ENCODE measurements at places on chromosomes 2 and 18. TPM values are rescaled to one million over a fixed set of nuclear protein-coding genes. Genes with fewer than 3 reads are reported as not detected.

DNA sequence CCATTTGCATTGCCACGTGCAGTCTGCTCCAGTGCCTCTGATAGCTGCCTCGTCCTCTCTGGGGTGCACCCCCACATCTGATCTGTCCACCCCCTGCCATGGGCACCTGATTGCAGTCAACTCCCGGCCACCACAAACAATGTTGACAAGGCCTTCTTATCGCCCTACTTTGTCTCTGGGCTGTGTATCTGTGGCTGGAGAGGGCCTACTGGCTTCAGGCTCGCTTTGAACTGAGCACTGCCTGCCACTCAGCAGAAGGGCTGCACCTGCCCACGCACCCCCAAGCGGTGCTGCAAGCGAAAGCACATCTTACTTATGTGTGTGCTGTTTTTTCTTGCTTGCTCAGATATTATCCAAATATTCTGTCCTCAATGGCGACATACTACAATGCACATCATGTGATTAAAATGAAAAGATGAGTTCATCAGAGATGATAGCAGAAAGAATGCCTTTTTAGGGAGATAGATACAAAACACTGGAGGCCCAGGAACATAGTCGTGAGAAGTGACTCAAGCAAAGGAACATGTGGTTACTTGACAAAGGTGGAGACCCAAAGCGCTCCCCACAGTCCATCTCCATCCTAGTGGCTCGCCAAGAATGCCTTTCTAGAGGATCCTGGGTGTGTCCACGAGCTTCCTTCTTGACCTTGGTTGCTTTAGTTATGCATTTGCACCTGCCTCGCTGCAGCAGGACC, 28.8 kb downstream of the FBLN7 start:
- no peak for DNase-seq

MBP gene
- total RNA-seq = 46.2 TPM

DNA sequence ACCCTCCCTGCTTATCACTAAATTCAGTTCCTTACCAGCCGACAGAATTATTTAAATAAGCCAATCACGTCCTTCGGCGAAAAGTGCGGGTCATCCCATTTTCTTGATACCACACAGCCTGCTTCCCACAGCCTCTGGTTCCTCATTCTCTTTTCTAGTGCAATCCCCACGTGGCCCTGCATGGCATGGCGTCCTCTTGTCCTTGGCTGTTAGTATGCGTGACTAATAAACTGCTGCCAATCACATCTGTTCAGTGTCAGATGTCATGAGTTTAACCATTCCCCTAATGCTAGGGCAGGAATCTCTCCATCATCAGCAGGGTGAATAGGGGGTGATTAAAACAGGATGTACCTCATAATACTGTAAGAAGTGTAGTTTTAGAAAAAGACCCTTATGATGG, 62.8 kb upstream of the TSPYL6 start:
- no peak for DNase-seq

TET3 gene
- 13.2 TPM for total RNA-seq

PTPRN gene
- total RNA-seq = not detected

GALNT13 gene
- 0.33 TPM for total RNA-seq

- DNase-seq = no peak
Measured at GRCh38 chr2:46574457-46575355, 95.3 kb downstream of the TMEM247 start.

TSPYL6 gene
- total RNA-seq = not detected
